Colonic mucosa (tissue), 4 donors: ENCODE measurements at places on chromosomes 5 and 9. TPM values are rescaled to one million over a fixed set of nuclear protein-coding genes. Genes with fewer than 3 reads are reported as not detected.

The HTR1A gene
- not detected for total RNA-seq

The SLCO4C1 gene
- total RNA-seq, result 1.4 TPM

The CYSRT1 gene
- 0.64 TPM for total RNA-seq

The RPP25L gene
- 54.4 TPM for total RNA-seq

The ZNF300 gene
- total RNA-seq, result 3.0 TPM

The FCN2 gene
- not detected for total RNA-seq

The NUTM2G gene
- total RNA-seq, result not detected

- no peak for DNase-seq
Measured at GRCh38 chr5:177972613-177973012, 23.4 kb downstream of the PROP1 start.

- no peak for DNase-seq
Measured at GRCh38 chr9:97176206-97176605, 131.3 kb upstream of the CCDC180 start.

GRCh38 chr5:133974142-133974541, 5.7 kb upstream of the C5orf15 start:
- no peak for DNase-seq

GRCh38 chr5:73302797-73303147, 129.8 kb downstream of the TMEM174 start:
- DNase-seq, result no peak

GRCh38 chr5:112929336-112930081, 7.5 kb upstream of the REEP5 start:
- DNase-seq, result no peak

DNA sequence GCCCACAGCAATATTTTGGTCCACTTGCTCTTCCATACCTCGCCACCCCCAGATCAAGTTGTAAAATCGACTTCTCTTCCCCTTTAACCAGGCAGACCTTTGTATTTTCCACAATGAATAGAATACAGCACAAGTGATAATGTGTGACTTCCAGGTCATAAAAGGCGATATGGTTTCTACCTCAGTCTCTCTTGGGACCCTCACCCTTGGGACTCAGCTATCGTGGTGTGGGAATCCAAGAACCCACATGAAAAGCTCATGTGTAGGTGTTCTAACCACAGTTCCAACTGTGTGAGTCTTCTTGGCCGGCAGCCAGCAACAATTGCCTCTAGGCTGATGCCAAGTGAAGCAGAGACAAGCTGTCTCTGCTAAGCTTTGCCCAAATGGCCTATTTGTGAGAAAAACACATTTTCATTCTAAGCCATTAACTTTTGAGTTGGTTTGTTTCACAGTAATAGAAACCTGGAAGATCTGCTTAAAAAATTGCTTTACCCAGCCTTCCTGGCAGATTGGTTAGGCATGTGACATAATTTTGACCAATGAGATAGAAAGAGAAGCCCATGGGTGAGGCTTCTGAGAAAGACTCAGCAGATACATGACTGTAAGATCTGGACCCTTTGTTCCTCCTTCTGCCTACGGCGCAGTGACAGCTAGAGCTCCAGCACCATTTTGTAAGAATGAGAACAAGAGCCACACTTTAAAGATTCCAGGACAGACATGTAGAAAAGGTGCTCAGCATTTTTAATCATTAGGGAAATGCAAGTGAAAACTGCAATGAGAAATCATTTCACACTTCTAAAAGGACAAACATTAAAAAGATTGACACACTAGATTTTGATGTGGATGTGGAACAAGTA, 18.3 kb upstream of the MLLT3 start:
- DNase-seq, result peak; percentile 68

DNA sequence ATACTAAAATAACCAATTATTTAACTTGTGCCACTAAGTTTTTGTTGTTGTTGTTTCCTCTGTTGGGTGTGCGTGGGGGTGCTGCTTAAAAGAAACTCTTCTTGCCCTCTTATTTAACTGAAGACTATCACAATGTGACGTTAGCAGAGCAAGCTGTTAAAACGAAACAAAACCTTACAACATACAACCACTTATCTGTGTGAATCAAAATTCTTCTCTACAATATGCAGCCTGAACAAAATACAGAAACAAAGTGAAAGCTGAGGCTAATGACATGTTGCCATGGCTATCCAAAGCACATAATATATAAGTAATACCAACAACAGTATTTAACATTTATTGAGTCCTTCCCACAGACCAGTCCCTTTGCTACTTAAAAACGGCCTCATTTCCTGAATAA, 291.0 kb downstream of the FBXL17 start:
- no peak for DNase-seq

DNA sequence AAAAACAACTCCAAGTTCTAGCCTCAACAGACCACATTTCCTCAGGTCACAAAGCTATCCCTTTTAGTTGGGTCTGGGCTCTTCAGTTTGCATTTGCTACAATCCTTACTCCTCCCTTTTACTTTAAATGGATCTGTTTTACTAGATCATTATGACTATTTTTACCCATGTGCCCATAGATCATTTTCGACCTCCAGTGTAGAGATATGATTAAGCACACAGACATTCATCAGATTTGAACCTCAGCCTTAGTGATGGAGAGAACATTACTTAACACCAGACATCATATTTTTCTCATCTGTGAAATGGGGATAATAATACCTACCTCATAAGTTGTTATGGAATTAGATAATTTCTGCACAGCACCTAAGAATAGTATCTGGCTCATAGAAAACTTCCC, 141.9 kb downstream of the NPR3 start:
- DNase-seq, result no peak

DNA sequence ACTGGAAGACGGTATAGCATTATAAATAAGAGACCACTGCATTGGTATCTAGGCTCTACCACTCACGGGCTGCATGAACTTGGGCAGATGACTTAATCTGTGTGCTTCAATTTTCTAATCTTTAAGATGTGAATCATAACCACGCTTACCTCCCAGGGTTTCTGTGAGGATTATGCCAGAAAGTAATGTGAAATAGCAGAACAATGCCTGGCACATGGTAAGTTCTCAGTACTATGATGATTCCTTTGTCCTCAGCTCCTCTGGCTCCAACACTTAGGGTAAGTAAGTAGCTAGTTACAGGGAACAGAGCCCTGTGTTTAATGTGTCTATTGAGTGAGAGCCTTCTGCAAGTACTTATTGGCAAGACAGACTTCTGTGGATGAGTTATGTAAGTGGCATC, 31.1 kb downstream of the POU4F3 start:
- no peak for DNase-seq

DNA sequence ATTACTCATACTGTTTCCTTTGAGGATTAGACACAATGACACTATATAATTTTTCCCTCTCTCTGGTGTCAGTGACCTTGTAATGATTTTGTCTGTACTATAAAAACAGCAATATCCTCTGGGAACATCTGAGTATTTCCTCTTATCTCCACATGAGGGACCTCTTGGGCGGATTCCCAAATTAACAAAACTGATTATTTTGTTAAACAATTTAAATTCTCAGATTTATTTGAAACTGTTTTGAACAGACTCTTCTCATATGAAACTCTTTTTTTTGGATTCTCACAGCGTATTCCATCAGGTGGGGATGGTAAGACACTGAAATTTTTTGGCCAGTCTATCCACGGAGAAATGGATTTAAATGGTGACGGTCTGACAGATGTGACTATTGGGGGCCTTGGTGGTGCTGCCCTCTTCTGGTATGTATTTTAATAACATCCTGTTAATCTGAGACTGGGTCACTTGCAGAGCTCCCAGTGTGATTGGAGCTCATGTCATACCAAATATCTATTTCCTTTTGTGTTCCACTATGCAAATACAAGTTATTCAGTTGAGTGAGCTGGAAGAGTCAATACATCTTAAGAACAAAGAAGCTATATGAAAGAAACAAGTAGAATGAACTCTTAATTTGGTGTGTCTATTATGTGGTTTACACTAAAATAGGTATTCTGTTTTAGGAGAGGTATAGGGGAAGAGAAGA, 73.8 kb upstream of the ITGA2 start:
- peak; percentile 57 for DNase-seq

GRCh38 chr5:13316176-13316575, 628.3 kb downstream of the DNAH5 start:
- no peak for DNase-seq

GRCh38 chr5:167268337-167268736, 1023.1 kb upstream of the WWC1 start:
- no peak for DNase-seq

DNA sequence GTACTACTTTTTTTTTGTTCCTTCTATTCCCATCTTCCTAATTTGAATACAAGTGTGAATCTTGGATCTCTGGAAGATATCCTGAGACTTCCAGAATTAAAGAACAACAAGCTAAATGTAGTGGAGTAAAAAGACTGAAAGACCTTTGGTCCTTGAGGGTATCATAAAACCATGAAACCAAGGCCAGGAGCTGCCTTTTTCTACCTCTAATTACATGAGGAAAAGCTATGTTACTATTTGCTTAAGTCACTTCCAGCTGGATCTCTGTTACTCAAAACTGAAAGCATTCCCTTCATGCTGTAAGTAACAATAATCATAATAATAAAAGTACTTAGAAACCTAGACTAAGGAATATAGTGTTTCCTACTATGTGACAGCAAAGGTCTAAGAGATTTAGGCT, 649.6 kb downstream of the KCTD16 start:
- DNase-seq, result peak; percentile 18

GRCh38 chr9:110257097-110257841, 962 bp upstream of the TXN start:
- DNase-seq, result peak; percentile 54

DNA sequence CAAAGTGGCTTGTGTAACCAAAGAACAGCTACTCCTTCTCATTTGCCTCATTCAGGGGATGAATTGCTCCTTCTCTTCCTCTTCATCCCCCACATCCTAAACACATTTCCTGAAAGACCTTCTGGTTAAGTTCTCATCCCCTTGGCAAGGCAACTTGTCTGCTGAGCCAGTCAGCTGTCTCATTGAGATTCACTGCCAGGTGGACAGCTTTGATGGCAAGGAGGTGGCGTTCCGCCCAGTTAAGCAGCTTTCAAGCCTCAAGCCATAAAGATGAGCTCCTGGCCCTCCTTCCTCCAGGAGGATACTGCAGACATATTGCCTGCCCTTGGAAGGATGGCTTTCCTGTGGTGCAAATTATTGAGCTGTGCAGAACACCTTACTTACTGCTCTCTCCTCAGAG, 448.6 kb upstream of the MPDZ start:
- no peak for DNase-seq

- DNase-seq, result no peak
Measured at GRCh38 chr9:106019039-106019680, 324.8 kb downstream of the TMEM38B start.

DNA sequence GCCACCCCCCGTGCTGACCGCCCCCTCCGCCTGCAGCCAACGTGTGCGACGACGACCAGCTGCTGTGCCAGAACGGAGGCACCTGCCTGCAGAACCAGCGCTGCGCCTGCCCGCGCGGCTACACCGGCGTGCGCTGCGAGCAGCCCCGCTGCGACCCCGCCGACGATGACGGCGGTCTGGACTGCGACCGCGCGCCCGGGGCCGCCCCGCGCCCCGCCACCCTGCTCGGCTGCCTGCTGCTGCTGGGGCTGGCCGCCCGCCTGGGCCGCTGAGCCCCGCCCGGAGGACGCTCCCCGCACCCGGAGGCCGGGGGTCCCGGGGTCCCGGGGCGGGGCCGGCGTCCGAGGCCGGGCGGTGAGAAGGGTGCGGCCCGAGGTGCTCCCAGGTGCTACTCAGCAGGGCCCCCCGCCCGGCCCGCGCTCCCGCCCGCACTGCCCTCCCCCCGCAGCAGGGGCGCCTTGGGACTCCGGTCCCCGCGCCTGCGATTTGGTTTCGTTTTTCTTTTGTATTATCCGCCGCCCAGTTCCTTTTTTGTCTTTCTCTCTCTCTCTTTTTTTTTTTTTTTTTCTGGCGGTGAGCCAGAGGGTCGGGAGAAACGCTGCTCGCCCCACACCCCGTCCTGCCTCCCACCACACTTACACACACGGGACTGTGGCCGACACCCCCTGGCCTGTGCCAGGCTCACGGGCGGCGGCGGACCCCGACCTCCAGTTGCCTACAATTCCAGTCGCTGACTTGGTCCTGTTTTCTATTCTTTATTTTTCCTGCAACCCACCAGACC, 80.2 kb downstream of the NTNG2 start:
- peak; percentile 36 for DNase-seq

- no peak for DNase-seq
Measured at GRCh38 chr5:152358861-152359568, 46.1 kb downstream of the NMUR2 start.

- DNase-seq, result no peak
Measured at GRCh38 chr5:139492700-139493192, 10.2 kb upstream of the STING1 start.

- no peak for DNase-seq
Measured at GRCh38 chr9:87267251-87268070, 230.2 kb upstream of the DAPK1 start.

DNA sequence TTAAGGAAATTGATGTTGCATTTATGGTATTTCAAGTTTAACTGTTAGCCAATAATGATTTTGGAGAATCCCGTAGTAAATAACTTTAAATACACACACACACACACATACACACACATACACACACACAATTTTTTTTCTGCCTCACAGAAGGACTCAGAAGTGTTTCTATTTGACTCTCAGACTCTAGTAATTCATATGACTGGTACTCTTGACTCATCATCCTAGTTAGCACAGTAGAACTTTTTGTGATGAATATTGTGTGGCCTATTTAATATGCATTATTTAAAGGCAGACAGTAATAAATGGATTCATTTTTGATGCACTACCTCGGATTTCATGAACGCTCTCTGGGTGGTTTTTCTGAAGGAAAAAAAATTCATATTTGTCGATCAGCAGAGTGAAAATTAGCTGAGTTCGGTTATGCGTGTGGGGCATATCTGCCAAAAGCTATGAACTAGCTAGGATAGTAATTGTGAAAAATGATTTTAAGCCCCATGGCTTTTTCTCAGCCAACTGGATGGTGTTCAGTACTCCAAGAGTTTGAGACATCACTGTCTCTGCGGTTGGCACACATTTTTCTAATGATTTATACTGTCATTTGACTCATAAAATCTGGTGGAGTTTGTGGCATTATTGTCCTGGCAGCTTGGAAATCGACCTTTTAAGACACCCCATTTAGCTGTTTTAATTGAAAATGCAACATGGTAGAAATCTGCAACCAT, 102.2 kb downstream of the PCSK5 start:
- no peak for DNase-seq

GRCh38 chr5:158812408-158812807, 287.3 kb downstream of the EBF1 start:
- DNase-seq, result peak; percentile 20
